AG08395 (cell line): ENCODE measurements at places on chromosomes 11 and 22.

DNA sequence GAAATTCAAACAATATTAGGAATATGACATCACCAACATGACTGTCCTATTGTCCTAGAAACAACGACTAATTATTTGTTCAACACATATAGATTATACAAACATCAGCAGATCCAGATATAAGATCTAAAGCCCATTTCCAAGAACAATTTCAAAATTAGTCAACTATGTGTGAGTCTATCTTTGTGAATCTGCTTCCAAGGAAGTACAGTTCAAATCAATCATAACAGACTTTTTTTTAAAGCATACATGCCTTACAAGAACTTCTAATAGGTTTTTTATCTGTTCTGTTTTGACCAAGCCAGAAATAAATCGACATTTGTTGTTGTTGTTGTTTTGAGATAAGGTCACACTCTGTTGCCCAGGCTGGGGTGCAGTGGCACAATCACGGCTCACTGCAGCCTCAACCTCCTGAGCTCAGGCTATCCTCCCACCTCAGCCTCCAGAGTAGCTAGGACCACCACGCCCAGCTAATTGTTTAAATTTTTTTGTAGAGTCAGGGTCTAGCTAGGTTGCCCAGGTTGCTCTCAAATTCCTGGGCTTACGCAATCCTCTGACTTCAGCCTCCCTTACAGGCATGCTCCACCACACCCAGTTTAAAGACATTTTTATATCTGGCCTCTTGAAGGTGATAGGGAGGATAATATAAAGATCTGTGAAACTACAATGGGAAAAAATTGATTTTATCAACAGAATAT, 54.8 kb downstream of the DENND5A start:
- no peak for DNase-seq

GRCh38 chr11:121140369-121140768, 39.3 kb downstream of the TECTA start:
- no peak for DNase-seq

DNA sequence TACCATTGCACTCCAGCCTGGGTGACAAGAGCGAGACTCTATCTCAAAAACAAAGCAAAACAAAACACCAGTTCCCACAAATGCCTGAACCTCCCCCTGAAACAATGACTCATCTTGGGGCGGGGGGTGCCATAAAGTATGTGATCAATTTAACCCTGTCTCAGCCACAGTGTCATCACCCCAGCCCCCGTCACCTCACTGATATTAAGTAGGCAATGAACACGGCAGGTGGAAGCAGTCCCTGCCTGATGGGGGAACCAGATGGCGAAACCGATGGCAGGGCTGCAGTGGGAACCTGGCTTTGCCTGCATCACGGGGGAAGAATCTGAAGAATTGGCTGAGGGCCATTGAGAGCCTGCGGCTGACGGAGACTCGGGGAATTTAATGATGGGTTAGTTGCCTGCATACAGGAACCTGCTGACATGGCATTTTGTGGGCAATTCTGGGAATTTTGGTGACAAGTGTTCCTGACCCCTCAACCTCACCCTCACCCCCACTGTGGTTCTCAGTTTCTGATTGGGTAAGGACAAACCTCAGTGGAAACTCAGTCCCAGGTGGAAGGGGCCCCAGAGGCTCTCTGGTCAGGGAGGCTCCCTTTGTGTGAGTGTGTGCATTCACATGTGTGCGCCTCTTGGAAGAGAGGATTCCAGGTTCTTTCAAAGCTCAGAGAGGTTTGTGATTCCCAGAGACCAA, 39.1 kb upstream of the SHISAL1 start:
- peak; percentile 94 for DNase-seq

GRCh38 chr22:49968831-49969661, 8.5 kb downstream of the PIM3 start:
- DNase-seq: no peak

DNA sequence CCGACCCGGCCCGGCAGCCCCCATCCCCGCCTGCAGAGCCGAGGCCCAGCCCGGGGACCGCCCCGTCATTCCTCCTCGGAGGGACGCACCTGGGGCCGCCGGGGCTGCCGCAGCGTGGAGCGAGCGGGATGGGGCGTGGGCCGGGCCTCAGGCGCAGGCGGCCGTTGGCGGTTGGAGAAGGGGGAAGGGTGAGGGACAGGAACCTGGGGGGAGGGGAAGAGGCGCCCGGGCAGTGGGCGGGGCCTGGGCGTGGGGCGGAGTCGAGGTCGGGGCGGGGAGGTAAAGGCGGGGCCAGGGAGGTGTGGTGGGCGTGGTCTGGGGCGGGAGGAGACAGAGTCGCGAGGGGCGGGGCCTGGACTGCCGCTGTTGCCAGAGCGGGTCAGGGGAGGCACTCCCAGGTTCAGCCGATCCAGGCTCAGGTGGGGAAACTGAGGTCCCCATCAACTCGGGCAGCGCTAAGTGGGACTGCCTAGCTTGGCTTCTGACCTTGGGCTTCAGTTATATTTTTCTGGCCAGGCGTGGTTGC, at the start of gene TESMIN:
TESMIN (minus strand) TSS at position 190 of the 526 bp plus-strand sequence. CDS start 860 bp downstream, outside the sequence.
- peak; percentile 94 for DNase-seq

DNA sequence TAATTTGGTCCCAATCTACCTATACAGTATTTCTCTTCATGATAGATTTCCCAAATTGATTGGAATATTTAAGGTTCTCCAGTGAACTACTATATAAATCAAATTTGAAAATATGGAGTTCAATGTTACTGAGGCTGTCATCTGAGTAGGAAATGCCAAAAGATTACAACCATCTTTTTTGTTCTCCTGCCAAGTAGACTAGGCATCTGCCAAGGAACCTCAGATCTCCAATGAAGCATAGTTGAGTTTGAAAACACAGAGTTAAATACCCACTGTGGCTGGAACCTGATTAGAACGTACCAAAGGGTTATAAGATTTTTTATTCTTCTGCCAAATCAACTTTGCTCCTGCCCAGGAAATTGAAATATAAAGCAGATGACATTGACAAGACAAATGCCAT, 330.9 kb downstream of the CNTN5 start:
- no peak for DNase-seq

DNA sequence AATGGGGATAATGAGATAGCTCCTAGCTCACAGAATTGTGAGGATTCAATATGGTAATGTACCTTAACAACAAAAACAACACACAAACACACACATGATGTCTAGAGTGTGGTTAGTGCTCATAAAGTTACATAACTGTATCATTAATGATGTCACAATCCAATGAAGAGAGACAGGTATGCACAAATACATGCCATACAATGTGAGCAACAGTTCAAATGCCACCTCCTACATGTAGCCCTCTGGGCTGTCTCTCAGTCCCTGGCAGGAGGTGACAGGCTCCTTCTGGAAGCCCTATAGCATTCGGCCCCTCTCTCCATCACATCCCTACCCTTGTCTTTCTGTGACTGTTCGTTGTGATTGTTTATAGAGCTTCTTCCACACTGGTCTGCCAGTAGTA, 8.3 kb upstream of the MICALL1 start:
- DNase-seq: no peak

GRCh38 chr11:121417055-121417551, 35.0 kb upstream of the SORL1 start:
- DNase-seq: peak; percentile 83

GRCh38 chr11:117786135-117786870, 10.7 kb downstream of the DSCAML1 start:
- DNase-seq: no peak

DNA sequence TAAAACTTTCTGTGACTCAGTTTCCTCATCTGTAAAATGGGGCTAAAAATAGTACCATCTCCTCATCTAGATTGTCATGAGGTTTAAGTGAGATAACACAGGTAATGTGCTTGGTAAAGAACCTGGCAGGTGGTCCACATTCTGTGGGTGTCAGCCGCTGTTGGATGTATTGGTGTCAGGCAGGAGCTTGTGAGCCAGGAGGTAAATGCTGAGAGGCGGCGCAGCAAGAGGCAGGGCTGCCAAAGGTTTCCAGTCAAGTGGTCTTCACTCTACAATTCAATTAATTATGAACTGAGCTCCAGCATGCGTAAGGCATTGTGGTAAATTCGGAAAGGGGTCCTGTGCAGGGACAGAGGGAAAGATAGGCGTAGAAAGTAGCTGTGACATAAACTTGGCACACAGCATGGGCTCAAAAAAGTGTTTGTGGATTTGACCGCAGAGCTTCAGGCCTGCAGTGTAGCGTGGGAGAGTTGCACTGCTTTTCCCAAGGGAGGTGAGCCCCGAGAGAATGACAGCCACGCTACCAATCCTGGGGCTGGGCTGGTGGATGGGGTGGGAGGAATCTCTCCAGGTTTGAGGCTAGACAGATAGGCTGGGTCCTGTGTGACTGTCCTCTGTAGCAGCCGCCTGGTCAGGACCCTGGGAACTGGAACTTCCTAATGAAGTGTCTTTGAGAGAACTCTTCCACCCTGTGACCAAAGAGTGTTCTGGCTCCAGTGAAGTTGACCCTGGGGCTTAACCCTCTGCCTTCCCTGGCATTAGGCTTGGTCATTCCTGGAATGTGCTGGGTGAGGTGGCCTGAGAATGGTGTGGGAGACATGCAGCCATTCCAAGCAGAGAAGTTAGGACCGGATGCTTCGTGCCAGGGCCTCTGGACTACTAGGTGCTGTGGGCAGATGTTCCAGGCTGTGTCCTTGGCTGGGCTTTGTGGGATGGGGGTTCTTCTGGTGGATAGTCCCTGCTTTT, 122.4 kb downstream of the FEZ1 start:
- DNase-seq: no peak

GRCh38 chr11:121291896-121292494, 576 bp upstream of the SC5D start:
- no peak for DNase-seq

- DNase-seq: no peak
Observed at GRCh38 chr11:2424811-2425495, 19.4 kb downstream of the TRPM5 start.

GRCh38 chr22:25540908-25541660, 23.4 kb upstream of the GRK3 start:
- no peak for DNase-seq

DNA sequence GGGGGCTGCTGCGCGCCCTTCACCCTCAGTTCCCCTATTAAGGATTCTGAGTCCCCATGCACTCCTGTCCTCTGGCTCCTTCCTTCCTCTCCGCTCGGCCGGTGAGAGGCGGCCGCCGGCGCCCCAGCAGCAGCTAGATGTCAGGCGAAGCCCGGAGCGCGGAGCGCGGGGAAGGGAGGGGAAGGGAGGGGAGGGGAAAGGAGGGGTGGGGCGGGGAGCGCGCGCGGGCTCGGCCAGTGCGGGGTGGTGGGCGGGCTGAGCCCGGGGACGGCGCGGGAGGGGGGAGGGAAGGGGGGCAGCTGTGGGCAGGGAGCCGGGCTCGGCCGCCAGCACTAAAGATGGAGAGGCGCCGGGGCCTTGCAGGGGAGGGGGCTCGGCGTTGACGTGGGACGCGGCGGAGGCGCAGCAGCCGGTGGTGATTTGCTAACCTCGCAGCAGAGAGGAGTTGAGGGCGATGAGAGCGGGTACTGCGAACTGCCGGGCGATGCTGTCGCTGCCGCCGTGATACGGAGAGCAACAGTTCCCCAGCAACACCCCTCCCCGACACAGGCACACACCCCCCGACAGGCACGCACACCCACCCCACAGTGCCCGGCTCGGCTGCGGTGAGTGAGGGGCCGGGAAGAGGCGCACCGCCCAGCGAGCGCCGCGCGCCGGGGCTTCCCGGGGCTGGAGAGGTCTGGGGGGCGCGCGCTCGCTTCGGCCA, at the start of gene ZBTB16:
ZBTB16 (plus strand) TSS at position 434 of the 706 bp plus-strand sequence. CDS start 3,590 bp downstream, outside the sequence.
- DNase-seq: no peak

- no peak for DNase-seq
Observed at GRCh38 chr11:117860139-117860538, 16.3 kb downstream of the FXYD6 start.

DNA sequence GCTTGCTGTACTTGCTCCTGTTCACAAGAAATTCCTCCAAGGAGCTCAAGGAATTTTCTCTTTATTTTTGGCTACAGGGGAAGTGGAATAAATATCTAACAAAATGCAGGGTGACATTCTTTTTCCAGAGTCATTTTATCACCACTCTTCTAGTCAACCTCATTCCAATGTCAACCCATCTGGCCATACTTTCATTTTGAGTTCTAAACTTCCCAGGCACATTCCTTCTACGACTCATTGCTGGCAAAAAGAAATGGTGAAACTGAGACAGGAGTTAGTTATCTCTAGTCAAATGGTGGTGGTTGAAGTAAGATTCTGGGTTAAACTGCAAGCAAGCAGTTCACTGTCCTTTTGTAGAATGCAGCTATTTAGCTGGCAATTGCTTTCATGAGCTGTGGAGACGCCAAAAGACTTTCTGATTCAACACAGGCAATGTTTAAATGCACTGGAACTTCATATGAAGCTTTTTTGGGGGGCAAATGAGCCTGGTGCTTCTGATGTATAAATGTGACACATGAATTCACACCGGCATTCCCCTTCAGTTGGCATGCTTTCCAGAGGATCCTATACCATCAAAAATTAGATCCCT, 304.6 kb downstream of the CADM1 start:
- peak; percentile 45 for DNase-seq

DNA sequence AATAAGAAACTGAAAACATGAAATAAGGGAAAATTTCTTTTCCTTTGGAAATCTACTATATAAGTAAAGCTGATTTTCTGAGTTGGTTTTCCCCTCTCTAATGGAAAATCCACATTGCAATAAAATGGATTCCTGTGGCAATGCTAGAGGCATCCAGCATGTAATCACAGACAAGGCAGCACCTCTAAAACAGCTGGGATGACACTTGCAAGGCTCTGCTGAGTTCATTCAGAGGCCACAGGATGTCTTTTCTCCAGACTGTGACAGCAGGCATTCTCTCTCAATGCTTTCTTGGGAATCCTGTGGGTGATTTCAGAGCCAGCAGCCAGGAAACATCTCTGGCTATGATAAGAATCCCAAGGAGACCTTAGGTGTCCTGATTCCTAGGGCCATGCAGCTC, 201.3 kb upstream of the BLID start:
- DNase-seq: peak; percentile 50

DNA sequence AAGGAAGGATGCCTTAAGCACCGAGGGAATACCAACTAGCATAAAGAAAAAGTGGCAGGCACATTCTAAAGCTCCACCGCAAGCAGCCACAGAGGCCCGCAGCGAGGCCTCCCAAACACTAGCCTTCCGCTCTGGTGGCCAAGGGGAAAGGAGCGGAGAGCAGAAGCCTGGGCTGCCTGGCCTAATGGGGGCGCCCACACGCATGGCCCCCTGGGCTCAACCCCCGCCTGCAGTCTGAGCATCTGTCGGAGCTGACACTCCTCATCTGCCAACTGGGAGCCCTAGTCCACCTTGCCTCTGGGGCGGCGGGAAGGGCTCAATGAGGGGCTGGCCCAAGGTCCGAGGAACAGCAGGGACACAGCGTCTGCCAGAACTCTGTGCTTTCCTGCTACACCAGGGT, 50.1 kb upstream of the WNT11 start:
- DNase-seq: no peak

DNA sequence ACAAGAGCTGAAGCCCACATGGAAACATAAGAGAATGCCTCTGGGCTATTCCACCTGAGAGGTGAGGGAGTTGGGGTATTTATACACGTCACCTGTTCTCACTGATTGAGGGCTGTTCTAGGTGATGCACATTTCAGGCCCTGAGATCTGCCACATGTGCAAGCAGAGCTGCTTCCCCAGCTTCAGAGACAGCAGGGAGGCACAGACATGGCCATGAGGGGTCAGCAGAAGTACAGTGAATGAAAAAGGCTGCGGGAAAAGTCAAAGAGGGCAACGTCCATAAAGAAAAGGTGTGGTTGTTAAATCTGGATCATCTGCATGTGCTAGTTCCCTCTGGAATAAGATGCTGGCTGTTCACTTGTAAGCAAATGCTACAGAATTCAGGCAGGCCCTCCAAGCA, 75.4 kb downstream of the GAB4 start:
- no peak for DNase-seq

- peak; percentile 53 for DNase-seq
Observed at GRCh38 chr22:19497245-19497644, 17.5 kb downstream of the CDC45 start.

- DNase-seq: no peak
Observed at GRCh38 chr11:62721994-62722393, 5.3 kb downstream of the HNRNPUL2 start.
